Skeletal muscle tissue (tissue), 5 donors: ENCODE measurements at places on chromosomes 12 and 14. TPM values are rescaled to one million over a fixed set of nuclear protein-coding genes. Genes with fewer than 3 reads are reported as not detected.

Gene RTL1
- 9.4 TPM for total RNA-seq

Gene SLC6A13
- total RNA-seq: 2.6 TPM

Gene LALBA
- not detected for total RNA-seq

Gene PTCSC3
- total RNA-seq: not detected

Gene VASH1
- total RNA-seq: 24.0 TPM

Gene ANKS1B
- 10.4 TPM for total RNA-seq

Gene RNASE1
- total RNA-seq: 113 TPM

Gene TAS2R7
- not detected for total RNA-seq

Gene GALNT8
- 5.2 TPM for total RNA-seq

Gene OR4M1
- not detected for total RNA-seq

Gene IGF1
- total RNA-seq: 12.5 TPM

Gene LRFN5
- 12.0 TPM for total RNA-seq

Gene BEST3
- total RNA-seq: 45.4 TPM

Gene KLRD1
- total RNA-seq: 0.52 TPM

Gene ACACB
- 27.7 TPM for total RNA-seq

Gene KRT73
- total RNA-seq: under 0.01 TPM

Gene OVCH1
- under 0.01 TPM for total RNA-seq

Gene EMP1
- 40.2 TPM for total RNA-seq

Gene SYCP3
- total RNA-seq: not detected

Gene NEUROD4
- not detected for total RNA-seq
